Inflammatory macrophage treated with lipopolysaccharide for 1 hour (primary cell): ENCODE measurements at places on chromosomes 7 and 10.

- no peak for DNase-seq
Observed at GRCh38 chr10:122659651-122660050, 40.0 kb downstream of the C10orf120 start.

- DNase-seq, result no peak
Observed at GRCh38 chr7:76343294-76343930, 15.4 kb downstream of the YWHAG start.

DNA sequence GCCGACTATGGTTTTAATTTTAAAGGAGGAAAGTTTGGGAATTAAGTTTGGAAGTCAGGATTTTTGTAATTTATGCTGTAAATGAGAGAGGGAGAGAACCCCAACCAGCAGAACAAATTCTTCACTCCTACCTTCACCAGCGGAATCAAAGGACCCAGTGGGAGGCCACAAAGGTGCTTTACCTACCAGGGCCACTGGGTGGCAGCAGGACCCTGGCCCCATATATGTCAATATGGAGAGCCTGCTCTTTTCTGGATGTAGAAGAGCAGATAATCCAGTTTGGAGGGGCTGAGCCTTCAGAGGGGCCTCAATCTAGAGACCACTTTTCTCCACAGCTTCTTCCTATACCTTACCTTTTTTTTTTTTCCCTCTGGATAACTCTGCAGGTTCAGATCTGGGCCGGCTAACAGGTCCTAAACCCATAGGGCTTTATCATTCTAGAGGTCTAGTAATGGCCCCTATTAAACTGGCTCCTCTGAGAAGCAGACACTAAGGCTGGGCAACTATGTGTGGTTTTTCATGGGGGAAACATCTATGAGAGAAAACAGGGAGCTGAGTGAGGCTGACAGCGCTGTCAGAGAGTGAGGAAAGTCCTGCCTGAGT is 8.5 kb upstream of the SCD start:
- DNase-seq, result peak; percentile 36

DNA sequence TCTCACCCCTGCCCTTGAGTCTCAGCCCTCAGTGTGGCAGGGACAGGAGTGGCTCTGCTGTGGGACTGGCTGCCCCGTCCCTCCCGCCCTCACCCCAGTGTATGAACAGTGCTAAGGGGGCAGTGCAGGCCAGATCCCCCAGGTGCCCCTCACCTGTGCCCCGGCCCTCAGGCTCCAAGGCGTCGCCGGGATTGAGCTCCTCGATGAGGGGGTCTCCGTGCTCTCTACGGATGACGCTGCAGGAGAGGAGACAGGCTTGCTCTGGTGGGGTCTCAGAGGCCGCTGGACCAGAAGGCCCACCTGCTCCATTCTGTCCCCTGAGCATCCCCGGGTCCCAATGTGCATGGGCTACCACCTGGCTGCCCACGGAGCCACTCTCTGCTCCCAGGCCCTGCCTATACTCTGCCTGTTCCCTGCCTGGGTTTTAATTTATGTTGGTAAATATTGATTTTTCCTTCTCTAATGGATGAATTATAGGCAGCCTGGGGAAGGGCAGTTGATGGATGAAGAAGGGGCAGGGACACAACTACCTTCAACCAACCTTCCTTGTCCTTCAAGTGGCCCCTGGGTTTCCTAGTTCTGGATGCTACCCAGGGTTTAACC is 47.2 kb downstream of the GOLGA7B start:
- DNase-seq, result no peak

DNA sequence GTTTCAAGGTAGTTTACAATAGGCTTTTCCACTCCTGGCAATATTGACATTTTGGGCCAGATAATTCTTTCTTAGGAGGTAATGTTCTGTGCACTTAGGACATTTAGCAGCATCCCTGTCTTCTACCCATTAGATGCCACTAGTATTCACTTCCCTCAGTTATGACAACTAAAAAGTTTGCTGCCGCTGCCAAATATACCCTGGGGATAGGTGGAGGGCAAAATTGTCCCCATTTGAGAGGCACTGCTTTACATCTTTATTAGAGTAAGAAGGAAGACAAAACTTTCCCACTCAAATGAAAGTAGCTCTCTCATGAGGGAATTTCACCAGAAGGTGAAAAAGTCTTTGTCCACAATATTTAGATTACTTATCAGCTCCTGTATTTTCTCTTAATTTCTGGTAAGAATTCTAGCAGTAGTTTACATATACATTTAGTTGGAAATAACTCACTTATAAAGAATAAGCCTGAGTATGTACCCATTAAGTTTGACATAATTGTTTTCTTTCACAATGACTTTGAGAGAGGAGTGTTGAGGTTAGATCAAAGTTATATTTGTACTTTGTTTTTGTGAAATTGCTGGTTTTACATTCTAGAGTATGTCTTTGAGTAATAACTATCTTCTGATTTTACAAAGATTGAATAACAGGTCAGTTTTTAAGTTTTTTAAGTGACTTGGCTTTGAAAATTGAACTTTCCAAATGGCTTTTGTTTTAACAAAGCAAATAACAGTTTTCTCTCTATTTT is 46.0 kb downstream of the HELLS start:
- no peak for DNase-seq

- DNase-seq, result no peak
Observed at GRCh38 chr10:123682477-123682876, 16.3 kb downstream of the GPR26 start.

GRCh38 chr7:105723572-105723971 is 142.3 kb upstream of the EFCAB10 start:
- no peak for DNase-seq

GRCh38 chr10:62037890-62038608 is 136.6 kb downstream of the ARID5B start:
- no peak for DNase-seq

DNA sequence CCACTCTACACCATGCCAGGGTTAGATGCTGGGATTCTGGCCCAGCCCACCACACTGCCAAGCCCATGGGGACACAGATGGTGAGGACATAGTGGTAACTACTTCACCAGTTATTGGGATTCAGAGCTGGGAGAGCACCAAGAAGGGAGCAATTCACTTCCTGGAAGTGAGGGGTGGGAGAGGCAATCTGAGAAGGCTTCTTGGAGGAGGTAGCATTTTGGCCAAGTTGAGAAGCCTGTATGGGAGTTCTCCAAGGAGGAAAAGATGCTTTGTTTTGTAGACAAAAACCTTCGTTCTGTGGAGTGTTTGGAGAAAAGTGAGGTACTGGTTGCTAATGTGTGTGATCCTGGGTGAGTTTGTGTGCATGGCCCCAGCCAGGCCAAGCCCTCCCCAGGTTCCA is 3.8 kb upstream of the PRKRIP1 start:
- no peak for DNase-seq

DNA sequence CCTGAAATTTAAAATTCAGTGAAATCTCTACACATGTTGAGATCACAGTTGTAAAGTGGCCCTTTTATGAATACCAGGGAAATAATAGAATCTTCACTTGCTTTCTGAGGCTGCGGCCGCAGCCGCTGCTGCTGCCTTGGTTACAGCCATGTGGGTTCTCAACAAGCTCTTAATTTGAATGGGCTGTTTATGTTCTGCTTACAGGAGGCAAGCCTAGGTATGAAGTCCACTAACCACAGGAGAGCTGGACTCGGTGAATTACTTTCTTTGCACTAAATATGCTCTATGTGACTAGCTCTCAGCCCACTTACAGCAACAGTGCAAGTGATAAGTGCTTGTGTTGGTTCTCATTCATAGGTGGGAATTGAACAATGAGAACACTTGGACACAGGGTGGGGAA is 410.8 kb downstream of the SFMBT2 start:
- DNase-seq, result no peak

- no peak for DNase-seq
Observed at GRCh38 chr10:62231371-62231770, 37.3 kb downstream of the RTKN2 start.

- DNase-seq, result peak; percentile 40
Observed at GRCh38 chr7:131235489-131236317, 92.0 kb upstream of the MKLN1 start.

DNA sequence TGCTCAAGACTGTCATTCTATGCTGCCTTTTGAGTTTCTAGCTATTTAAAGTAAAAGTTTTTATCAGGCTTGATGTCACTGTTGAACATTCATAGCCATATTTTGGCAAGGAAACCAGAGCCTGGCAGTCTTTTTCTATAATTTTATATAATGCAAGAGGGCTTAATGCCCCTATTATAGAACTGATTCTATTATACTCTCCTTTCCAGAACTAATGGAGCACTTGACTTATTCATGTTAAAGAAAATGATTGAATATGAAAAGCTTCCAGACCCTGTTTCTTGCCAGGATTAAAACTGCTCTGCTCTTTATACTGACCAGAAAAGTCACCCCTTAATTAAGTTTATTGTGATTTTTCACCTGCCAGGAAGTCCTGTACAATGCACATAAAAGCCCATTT is 337.6 kb upstream of the CHRM2 start:
- no peak for DNase-seq

DNA sequence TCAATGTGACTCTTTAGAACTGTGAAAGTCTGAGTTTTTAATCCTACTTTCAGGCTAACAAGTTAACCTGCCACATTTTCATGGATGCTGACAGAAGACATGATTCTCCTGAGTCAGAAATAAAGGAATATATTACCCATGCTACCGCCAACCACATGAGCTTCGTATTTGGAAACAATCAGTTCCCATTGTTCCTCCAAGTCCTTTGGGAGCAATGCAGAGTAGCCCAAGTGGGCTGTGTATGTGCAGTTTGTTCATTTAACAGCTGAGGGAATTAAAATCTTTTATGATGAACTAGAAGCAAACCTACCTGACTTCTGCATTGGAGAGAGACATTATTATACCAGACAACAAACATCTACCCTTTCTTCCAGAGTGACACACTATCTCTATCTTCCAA is 169.3 kb upstream of the BET1 start:
- no peak for DNase-seq

DNA sequence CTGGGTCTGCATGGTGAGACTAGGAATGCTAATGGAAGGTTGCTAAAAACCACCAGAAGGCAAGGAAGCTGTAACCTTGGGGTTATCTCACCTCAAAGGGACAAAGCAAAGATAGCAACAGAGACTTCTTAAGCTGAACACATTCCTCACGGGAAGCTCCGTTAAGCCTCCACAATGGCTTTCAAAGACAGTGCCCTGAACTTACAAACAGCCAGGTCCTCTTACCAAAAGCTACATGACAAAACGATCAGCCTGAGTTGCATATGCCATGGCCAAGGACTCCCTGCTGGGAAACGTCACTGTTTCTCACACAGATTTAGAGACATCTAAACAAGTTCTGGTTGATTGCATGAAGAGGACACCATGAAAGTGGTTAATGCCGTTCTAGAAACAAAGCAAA is 52.7 kb downstream of the HTR5A start:
- DNase-seq, result no peak

DNA sequence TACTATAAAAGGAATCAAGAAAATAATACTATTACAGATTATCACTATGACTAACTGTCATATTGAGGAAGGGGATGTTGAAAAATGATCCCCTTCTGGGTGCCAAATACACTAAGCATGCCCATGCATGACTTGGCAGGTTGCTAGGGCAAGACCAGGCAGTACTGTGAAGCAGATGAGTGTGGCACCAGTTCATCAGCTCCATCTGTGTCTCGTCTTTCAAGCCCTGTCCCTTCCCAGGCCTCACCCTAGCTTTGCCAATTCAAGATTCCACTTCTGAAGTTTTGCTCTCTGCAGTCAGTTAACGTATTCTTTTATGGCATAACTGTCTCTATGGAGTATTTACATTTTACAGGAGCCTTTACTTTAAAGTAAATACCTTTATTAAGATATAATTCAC is 135.6 kb upstream of the HPS1 start:
- no peak for DNase-seq

GRCh38 chr10:125799451-125800182 is 23.4 kb downstream of the UROS start:
- no peak for DNase-seq

- no peak for DNase-seq
Observed at GRCh38 chr10:31074722-31075086, 43.0 kb upstream of the ZNF438 start.

GRCh38 chr7:151085691-151086620 is at the start of gene AGAP3:
Gene AGAP3 (plus strand): TSS chr7:151086475. CDS start chr7:151086742, 267 bp downstream.
- DNase-seq, result peak; percentile 89

DNA sequence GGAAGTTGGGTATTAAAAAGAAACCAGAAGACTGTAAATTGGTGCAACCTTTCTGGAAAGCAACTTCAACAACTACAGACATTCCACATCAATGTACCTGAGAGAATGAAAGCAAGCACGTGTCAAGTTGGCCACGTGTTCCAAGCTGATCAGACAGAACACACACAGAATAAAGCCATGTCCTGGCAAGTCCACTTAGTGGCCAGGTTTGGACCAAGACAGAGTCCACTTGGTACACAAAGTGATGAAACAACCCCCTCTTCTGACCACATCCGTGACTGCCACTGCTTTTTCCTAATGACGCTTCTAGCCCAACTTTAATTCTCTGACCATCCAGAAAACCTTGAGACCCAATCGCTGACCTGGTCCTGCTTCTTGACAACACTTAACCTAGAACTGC is 109.4 kb downstream of the ABLIM1 start:
- no peak for DNase-seq

- DNase-seq, result no peak
Observed at GRCh38 chr7:22430457-22430856, 69.5 kb downstream of the STEAP1B start.

DNA sequence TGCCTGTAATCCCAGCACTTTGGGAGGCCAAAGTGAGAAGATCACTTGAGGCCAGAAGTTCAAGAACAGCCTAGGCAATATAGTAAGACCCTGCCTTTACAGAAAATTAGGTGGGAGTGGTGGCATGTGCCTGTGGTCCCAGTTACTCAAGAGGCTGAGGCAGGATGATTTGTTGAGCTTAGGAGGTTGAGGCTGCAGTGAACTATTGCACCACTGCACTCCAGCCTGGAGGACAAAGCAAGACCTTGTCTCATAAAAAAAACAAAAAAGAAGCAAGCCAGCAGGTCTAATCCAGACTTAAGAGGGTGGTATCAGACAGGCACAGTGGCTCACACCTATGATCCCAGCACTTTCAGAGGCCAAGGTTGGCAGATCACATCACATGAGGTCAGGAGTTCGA is 24.5 kb upstream of the KCTD7 start:
- no peak for DNase-seq

DNA sequence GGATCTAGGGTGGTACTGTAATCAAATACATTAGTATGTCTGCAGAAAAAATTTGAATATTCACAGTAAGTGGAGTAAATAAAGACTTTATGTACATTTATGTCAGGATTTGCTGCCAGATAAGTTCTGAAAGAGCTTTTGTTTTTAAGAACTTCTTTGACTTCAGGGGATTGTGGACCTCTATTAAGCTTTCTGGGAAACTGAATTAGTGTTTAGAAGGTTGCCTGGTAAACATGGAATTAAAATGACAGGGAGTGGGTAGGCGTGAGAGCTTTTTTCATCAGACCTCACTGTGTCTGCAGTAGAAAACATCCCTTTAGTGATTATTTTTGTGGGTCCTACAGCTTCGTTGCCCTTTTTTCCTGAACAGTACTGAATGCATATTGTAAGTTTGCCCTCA is 15.7 kb downstream of the SDHAF3 start:
- no peak for DNase-seq

GRCh38 chr10:121168545-121169216 is 317.5 kb downstream of the WDR11 start:
- no peak for DNase-seq

DNA sequence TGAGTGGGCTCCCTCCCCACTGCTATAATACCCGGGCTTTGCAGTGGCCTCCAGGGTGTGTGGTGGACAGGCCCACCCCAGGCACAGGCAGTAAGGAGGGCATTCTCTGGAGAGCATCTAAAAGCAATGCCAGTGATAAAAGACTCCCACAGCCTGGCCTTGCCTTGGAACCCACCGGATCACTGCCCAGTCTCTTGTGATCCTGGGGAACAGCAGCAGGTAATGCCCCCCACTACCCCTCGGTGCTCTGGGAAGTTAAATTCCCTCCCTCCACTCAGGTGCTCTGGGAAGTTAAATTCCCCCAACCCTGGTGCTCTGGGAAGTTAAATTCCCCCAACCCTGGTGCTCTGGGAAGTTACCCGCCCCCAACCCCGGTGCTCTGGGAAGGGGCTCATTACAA is 565.2 kb downstream of the TCERG1L start:
- DNase-seq, result no peak
